ENCODE measurements at places on chromosomes 16 and 17. TPM values are rescaled to one million over a fixed set of nuclear protein-coding genes. Genes with fewer than 3 reads are reported as not detected.

- H3K27ac ChIP-seq = no peak overlapping the region
- H3K36me3 ChIP-seq = no peaks in the 10 kb centered on the region
- H3K4me3 ChIP-seq = no peak overlapping the region
- H3K4me1 ChIP-seq = no peaks in the 10 kb centered on the region
- no peaks in the 10 kb centered on the region for H3K27me3 ChIP-seq
Observed at GRCh38 chr16:80586476-80586875, 45.7 kb downstream of the DYNLRB2 start.

- DNase-seq = no peak
Observed at GRCh38 chr16:10637337-10638037, 57.1 kb upstream of the EMP2 start.

- peaks cover 8% of the 10 kb centered on the region for H3K4me1 ChIP-seq
- no peak for DNase-seq
- no peaks in the 10 kb centered on the region for H3K36me3 ChIP-seq
- no peaks in the 10 kb centered on the region for H3K27me3 ChIP-seq
- no peak overlapping the region for H3K4me3 ChIP-seq
- H3K27ac ChIP-seq = no peak overlapping the region
Observed at GRCh38 chr16:85928401-85928820, 29.4 kb downstream of the IRF8 start.

DNA sequence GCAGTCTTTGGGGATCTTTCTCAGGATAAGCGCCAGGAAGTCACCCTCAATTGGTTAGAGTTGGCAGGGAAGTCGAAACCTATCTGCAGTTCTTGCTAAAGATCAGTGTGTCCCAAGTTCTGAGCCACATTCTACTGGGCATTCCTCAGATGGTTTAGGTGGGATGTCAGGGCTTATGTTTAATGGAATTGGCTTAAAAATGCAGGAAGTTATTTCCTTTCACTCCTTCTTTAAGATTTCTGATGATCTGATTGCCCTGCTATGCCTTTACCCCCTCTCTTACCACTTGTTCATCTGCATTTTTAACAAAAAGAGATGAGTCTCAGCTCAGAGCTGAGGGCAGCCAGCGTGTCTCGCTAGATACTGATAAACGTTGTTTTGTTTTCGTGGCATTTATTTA is 30.8 kb downstream of the FOXL1 start:
- H3K36me3 ChIP-seq = no peaks in the 10 kb centered on the region
- H3K4me3 ChIP-seq = no peak overlapping the region
- H3K27ac ChIP-seq = no peak overlapping the region
- no peaks in the 10 kb centered on the region for H3K27me3 ChIP-seq
- H3K4me1 ChIP-seq = no peaks in the 10 kb centered on the region
- no peak for DNase-seq

DNA sequence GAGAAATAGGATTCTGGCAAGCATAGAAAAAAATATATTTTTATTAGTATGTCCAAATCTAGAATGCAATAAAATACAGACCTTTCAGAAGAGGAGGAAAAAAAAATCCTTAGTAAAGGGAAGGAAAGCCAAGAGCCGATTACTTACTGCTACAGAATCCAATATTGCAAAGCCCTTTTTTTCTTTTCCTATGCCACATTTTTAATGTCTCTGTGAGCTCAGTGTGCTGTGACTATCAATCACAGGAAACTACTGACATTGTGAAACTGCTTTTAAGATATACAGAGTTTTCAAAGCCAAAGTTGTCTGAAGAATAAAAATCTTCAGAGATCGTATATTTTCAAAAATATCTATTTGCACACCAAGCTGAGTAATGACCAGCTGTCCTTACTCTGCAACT is 120.4 kb downstream of the CHD9NB start:
- no peaks in the 10 kb centered on the region for H3K36me3 ChIP-seq
- DNase-seq = no peak
- H3K27me3 ChIP-seq = no peaks in the 10 kb centered on the region
- H3K4me1 ChIP-seq = no peaks in the 10 kb centered on the region
- H3K4me3 ChIP-seq = no peak overlapping the region

GRCh38 chr17:30253312-30253711 is 17.8 kb upstream of the SLC6A4 start:
- no peaks in the 10 kb centered on the region for H3K27me3 ChIP-seq
- peaks cover 55% of the 10 kb centered on the region for H3K36me3 ChIP-seq
- no peaks in the 10 kb centered on the region for H3K4me1 ChIP-seq
- H3K27ac ChIP-seq = no peak overlapping the region

DNA sequence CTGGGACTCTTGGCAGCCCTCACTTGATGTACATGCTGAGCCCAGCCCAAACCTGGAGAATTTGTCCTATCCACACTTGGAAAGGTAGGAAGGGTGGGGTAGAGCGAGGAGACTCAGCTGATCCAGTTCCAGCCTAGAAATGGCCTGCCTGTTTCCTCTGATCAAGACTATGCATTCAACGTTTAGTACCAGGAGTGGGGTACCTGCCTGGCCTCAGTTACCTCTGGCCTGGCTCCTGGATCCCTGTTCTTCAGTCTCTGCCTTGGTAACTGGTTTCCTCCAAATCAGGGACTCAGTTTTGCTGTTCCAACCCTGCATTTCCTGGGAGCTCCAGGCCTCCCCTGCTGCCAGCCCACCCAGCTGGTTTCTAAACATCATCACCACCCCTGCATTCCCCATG is 233.5 kb downstream of the GSG1L start:
- DNase-seq = no peak
- no peak overlapping the region for H3K4me3 ChIP-seq
- no peak overlapping the region for H3K27ac ChIP-seq
- no peaks in the 10 kb centered on the region for H3K27me3 ChIP-seq
- no peaks in the 10 kb centered on the region for H3K4me1 ChIP-seq

GRCh38 chr17:58306131-58306951 is 22.3 kb downstream of the TSPOAP1 start:
- H3K27ac ChIP-seq = no peak overlapping the region
- H3K36me3 ChIP-seq = no peaks in the 10 kb centered on the region
- no peak overlapping the region for H3K4me3 ChIP-seq
- no peak for DNase-seq
- no peaks in the 10 kb centered on the region for H3K27me3 ChIP-seq

GRCh38 chr17:82231562-82232321 is 2.9 kb downstream of the SLC16A3 start:
- DNase-seq = no peak
- H3K27me3 ChIP-seq = no peaks in the 10 kb centered on the region
- peak overlapping the region; percentile 93 for H3K27ac ChIP-seq

DNA sequence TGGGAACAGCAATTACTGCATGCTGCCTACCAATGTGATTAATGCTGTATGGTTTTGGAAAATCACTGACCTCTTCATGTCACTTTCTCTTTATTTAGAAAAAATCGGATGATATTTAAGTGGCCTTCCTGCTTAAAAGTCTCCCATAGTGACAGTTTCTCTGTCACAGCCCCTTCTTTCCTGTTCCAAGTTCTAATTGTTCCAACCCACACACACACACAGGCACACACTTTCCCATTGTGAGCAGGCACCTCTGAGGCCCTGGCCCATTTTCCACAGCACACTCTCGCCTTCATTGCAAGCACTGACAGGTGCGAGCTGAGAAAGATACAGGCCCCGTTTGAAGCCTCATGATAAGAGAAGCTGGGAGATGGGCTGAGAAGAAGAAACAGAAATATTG is 505.9 kb downstream of the HS3ST4 start:
- DNase-seq = no peak
- H3K27me3 ChIP-seq = no peaks in the 10 kb centered on the region
- no peaks in the 10 kb centered on the region for H3K36me3 ChIP-seq
- no peak overlapping the region for H3K27ac ChIP-seq

ASPHD1 gene
- not detected for total RNA-seq

CCL3 gene
- 2.9 TPM for total RNA-seq

PPY gene
- total RNA-seq = not detected

KIF19 gene
- total RNA-seq = 5.6 TPM

KRT15 gene
- total RNA-seq = 931 TPM
